Stimulated activated CD8-positive, alpha-beta memory T cell treated with anti-CD3 and anti-CD28 coated beads, Interleukin-15, amount 100 ng/mL, for 24 hours (primary cell): ENCODE measurements at places on chromosomes 6 and 20.
A peak's percentile ranks its signal among the peaks of the same experiment; 100 is the strongest.

DNA sequence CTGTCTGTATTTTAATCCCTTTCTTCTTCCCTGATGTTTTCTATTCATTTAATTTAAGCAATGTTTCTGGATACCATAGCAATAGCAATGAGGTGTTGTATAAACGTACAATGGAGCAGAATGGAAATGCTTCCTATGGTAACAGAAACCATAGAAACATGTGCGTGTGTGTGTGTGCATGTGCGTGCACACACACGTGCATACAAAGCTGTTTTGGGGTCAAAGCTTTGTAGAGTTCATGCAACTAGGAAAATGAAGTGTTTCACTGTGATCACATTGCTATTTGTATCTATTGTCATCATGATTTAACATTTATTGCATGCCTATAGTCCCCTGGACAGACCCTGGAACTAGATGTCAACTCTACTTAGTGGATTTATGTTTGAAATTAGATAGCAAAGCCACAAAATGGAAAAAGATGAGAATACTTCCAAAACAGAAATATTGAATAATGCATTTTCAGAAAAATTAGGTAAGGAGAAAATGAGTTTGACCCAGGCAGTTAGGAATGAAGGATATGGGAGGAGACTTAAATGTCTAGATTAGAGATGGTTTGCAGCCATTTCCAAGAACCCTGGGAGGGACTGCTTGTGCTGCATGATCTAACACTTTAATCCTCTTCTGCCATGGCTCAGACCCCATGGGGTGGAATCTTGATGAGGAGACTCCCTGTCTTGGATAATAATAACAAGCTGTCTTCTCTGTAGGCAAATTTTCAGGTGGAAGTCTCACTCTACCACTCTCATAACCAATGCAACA, 124.4 kb downstream of the TRMT11 start:
- no peak for DNase-seq

DNA sequence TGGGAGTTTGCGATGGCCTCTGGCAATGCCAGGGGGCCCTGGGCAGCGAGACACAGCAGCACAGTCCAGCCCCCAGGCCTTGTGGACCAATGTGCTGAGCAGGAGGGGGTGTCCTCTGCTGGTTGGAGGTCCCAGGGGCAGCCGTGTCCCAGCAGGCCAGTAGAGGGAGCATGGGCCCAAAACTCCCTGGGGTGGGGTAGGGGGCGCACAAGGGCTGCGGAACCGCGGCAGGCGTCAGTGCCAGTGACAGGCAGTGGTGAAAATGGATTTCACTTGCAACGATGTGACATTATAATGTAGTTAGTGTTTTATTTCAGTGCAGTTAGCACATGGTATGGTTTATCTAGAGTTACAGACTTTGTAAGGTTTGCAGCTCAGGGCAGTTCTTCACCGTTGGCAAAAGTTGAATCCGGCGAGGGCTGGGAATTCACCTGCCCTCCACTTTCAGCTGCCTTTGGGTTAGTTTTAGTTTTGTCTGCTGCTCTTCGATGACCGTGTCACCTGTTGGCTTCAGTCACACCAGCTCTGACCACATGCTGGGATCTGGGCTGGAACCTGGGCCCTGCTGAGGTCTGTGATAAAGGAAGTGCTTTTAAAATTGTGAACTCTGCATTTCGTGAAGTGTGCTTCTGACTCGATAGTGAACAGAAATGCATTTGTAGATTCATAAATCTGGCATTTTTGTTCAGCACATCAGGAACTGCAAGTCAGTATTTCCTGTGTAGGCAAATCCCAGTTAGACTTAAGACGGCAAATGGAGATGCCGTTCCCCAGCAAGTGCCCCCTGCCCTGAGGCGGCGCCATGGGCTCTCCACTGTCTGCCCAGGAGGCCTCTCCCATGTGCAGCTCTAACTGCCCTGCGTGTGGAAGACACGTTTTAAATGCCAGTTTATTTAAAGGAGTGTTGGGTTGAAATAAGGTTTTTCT, 46.8 kb downstream of the PYGB start:
- peak; percentile 28 for DNase-seq

- DNase-seq, result no peak
Measured at GRCh38 chr20:19024296-19025035, 188.0 kb upstream of the SLC24A3 start.

DNA sequence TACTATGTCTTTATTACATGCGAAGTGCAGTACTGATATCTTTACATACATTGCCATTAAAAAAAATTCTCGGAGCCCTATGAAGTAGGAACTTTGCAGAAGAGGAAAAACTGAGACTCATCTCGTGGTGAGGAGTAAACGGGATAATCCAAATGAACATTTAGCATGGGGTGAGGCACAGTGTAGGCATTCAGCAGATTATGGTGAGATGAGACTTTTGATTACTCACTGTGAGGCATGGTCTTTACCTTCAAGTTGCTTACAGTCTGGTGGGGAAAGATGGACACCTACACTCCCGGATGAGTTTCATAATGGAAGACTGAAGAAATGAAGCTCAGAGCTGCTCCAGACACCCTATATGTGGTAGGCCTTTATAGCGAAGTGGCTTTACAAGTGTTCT, 1.4 kb downstream of the RPRD1B start:
- no peak for DNase-seq

DNA sequence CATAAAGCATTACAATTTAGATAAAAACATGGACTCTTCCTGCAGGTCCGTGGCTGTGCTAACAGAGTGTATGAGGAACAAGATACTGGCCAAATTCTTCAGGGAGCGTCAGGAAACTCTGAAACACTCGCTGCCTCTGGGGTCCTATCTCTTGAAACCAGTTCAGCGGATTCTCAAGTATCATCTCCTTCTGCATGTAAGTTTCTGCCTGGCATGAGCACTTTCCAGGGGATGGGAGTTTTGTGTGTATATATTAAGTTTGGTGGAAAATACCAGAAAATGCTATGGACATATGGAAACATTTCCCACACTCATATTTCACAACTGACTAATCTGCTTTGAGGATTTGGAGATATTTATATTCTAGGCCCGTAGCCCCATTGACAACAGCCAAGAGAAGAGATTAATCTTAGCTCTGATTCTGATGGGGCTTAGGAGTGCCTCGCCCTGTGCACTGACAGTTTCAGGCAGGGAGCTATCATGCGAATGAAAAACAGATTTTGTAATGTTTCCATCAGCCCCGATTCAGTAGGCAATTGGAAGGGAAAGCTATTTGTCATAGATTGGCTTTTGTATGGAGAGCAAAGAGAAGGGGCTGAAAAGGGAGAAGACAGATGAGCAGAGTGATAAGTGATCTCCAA, 64.7 kb upstream of the MTHFD1L start:
- DNase-seq, result no peak

DNA sequence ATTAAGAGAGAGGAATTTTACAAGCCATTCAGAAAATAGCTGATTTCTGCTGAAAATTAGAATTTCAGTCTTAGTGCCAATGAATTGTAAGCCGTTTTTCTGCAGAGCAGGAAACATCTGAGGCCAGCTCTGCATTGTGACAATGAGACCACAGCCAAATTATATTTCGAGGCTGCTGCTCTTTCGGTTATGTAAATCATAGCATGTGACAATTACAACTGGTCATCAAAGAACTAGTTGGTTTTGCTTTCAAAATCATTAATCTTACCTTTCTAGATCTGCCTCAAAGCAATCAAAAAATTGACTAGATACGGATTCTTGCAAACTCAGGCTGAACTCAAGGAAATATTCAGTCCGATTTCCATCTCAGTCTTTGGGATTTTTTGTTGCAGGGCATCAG, 33.4 kb upstream of the INSM1 start:
- no peak for DNase-seq

DNA sequence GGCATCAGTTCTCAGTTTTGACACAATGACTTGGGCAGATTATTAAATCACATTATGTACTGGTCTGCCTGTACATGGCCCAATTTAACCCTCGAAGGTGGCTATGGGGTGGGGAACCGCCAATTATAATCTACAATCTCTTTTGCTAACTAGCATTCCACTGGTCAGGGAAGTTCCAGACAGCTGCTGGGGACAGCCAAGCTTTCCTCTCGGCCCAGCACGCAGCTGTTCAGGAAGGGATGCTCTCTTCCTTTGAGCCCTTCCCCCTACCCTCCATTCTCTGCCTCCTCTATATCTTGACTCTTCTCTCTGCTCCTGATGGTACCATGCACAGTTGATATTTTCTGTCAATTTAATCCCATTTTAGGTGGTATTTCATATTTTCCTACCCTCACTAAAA, 233.5 kb upstream of the AGPAT4 start:
- DNase-seq, result no peak

DNA sequence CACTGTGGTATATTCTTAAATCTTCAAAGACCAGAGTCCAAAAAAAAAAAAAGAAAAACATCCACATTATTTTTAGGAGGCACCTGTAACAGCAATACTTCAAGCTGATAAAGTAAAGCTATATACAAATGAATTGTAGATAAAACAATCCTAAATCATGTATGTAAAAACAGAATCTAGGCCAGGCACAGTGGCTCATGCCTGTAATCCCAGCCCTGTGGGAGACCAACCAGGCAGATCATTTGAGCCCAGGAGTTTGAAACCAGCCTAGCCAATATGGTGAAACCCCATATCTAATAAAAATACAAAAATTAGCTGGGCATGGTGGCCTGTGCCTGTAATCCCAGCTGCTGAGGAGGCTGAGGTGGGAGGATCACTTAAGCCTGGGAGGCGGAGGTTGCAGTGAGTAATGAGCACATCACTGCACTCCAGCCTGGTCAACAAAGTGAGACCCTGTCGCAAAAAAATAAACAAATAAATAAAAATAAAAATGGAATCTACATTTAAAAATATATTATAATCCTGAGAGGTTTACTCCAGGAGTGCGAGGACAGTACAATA, 7.3 kb downstream of the NAPB start:
- no peak for DNase-seq

DNA sequence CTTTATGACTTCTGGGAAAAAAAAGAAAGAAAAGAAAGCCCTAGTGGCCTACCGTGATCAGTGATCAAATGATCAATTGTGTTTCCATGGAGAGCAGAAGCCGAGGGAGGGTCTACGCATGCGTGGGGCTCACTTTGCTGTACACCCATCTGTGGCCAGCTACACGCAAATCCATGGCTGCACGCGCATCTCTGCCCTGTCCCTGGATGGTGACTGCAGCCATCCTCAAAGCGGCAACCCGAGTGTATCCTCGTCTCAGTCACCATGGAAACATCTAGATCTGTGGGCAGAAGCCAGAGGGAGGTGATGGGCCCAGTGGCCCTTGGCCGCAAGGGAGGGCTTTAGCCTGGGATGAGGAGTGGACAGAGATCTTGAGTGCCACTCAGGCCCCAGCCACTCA, 785 bp upstream of the ULBP3 start:
- no peak for DNase-seq

GRCh38 chr20:32544260-32544722, 40.8 kb downstream of the NOL4L start:
- DNase-seq, result no peak

DNA sequence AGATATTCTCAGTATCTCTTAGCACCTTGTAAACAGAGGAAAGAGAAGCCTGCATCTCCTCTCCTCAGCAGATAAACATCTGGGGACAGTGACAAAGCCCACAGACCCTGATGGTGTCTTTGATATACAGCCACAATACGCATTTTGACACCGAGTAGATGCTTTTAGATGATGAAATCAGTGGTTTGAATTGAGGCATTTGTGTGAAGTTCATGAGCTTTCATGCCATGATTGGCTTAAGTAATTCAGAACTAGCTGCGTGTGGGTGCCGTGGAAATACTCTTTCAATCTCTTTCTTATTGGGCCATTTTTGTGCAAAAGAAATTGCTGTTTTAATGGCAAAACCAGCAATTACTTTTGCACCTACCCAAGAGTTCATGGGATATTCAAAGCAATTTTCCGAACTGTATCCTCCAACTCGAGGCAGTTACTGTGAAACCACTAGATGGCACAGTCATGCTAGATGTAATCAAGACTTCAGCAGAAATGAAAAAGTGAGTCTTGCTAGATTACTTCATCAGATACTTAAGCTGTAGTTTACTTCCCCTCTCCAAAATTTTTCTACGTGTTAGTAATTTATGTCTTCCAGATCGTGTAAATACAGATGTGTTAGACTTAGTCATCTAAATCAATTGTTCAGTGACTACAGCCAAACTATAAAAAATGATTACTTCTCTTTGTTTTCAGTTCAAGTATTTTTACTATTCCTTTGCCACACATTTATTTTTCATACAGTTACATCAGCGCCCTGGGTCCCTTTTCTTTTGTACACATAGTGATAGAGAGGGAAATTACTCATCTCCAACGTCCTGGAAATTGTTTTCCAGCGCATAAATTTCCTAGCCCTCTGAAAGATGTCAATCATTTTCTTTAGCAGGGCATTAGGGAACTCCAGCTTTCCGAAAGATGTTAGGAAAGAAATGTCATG, 49.4 kb downstream of the IYD start:
- no peak for DNase-seq

GRCh38 chr6:42417641-42418112, 34.0 kb downstream of the TRERF1 start:
- no peak for DNase-seq

GRCh38 chr6:91718198-91718597, 1131.3 kb upstream of the MAP3K7 start:
- DNase-seq, result no peak

GRCh38 chr6:134585517-134585873, 267.6 kb upstream of the SGK1 start:
- DNase-seq, result no peak

DNA sequence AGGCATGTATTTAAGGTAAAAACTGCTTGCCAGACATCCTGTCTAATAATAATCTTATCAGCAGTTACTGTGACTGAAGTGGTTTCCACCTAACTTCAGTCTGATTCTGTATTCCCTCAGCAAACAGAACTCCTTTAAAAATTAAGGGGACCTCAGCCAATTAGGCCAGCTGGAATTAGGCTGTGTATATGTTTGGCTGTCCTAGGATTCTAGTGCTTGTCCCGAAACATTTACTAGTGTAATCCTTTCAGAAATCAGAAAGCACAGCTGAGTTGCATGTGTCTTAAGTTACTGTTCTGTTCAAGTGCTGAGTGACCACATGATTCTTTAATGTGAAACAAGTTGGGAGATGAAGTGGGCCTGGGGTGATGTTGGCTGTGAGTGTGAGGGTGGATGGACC, 120.9 kb upstream of the SUPT3H start:
- DNase-seq, result no peak

- no peak for DNase-seq
Measured at GRCh38 chr6:17250237-17250636, 30.9 kb upstream of the RBM24 start.
